ENCODE measurements at places on chromosomes 7 and 10. TPM values are rescaled to one million over a fixed set of nuclear protein-coding genes. Genes with fewer than 3 reads are reported as not detected.

EN2 gene
- 0.04 TPM for polyA plus RNA-seq

PCDH15 gene
- polyA plus RNA-seq, result 5.1 TPM

LRRN3 gene
- polyA plus RNA-seq, result 5.2 TPM

CPED1 gene
- polyA plus RNA-seq, result 43.0 TPM

GPR141 gene
- 0.19 TPM for polyA plus RNA-seq

KCNMA1 gene
- polyA plus RNA-seq, result 3.1 TPM

SEMA4G gene
- 48.1 TPM for polyA plus RNA-seq

PLEKHS1 gene
- 0.21 TPM for polyA plus RNA-seq
